Frontal cortex (tissue), 4 donors: ENCODE measurements at places on chromosomes 4 and X. TPM values are rescaled to one million over a fixed set of nuclear protein-coding genes. Genes with fewer than 3 reads are reported as not detected.

DNA sequence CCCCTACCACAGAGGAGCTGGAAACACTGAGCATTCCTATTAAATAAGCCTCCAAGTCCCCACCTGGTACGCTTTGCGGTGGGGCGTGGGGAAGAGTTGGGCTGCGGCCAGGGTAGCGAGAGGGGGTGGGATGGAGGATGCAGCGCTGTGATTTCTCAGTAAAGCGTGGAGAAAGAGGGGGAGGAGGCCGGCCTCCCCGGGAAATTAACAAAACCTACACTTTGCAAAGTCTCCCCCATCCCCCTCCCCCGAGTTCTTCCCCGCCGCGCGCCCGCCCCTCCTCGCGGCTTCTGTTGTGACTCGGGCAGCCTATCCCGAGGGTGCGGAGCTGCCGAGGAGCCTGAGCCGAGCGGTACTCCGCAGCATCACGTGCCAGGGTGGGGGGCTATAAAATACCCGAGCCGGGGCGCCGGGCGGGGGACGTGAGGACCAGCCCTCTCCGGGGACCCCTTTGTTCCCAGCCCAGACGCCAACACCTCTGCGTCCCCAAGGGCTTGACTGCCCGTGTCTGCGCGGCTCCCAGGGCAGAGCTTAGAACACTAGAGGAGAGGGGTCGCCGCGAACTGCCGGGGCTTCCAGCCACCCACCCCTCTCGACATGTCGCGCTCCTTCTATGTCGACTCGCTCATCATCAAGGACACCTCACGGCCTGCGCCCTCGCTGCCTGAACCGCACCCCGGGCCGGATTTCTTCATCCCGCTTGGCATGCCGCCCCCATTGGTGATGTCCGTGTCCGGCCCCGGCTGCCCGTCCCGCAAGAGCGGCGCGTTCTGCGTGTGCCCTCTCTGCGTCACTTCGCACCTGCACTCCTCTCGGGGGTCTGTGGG is at the start of gene GSX2:
Gene GSX2, plus strand, starts transcription at position 416 of the 827 bp plus-strand sequence. Its CDS starts 182 bp downstream, at position 598.
- no peak for DNase-seq

DNA sequence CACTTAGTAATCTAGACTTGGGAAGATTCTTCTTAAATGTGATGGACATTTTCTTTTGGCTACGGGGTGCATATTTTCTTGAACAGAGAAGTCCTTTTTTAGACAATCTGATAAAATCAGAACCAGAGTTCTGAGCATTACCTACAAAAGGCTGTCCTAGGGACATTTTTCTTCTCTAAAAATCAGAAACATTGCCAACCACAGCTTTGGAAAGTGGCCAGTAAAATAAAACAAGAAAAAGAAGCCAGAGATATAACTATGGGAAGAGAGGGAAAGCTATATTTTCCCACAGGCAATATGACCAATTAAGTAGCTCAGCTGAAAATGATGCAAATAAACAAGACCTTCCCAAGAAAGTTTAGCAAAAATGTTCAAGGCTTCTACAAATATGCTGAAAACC is 55.9 kb downstream of the MXRA5 start:
- DNase-seq, result no peak

GRCh38 chrX:46587753-46588171 is 14.2 kb downstream of the CHST7 start:
- DNase-seq, result no peak

- no peak for DNase-seq
These were observed 75.0 kb downstream of the ZFYVE28 start for GRCh38 chr4:2343476-2343875.

DNA sequence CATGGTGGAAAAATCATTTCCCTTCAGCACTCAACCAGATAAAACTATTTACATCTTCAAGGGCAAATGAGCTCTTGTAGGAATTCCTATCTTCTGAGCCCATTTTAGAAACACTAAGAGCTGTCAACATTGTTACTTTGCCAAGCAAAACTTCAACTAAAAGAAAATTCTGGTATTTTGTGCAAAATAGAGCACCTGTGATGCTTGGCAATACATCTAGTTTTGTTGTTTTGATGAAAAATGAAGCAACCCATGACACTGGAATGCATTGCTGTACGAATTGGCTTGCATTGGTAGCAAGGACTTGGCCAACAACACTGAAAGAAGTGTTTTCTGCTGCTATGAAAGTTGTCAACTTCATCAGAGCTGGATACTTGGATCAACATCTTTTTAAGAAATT is 194.4 kb downstream of the COX18 start:
- DNase-seq, result no peak

DNA sequence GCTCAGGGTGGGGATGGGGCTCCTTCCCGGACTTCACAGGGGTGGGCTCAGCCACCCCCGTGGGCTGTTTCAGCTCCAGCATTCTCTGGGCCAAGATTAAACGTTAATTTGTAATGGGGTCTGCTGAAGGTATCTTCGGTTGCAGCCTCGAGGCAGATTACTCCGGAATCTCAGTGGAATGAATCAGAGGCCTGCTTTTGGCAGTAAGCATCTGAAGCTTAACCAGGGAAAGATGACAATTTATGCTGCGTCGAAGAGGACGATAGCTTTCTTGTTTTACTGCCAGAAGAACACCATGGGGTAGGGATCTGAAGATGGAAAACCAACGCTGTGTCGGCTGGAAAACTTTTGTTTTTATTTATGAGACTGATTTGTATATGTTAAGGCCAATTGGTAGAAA is 129.2 kb upstream of the MSX1 start:
- no peak for DNase-seq

DNA sequence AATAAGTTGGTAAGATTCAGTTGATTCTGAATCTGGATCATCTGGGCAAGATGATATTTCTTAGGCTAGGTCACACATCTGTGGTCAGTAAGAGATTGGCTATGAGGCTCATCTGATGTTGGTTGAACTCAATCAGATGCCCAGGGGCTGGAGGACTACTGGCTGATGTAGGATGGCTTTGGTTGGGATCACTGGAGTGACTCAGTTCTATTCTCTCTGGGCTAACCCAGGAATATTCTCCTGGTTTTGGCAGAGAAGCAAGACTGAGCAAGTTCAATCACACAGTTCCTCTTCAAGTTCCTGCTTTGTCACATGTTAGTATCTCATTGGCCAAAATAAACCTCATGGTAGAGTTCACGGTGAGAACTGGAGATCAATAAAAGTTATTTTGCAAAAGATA is 902.3 kb upstream of the SLIT2 start:
- DNase-seq, result no peak

GRCh38 chr4:118981171-118981838 is 92.7 kb downstream of the SYNPO2 start:
- no peak for DNase-seq

The WAS gene
- total RNA-seq, result 2.0 TPM

The FREM3 gene
- total RNA-seq, result under 0.01 TPM

The TMEM154 gene
- under 0.01 TPM for total RNA-seq

The GRIA2 gene
- total RNA-seq, result 339 TPM
